ENCODE measurements at places on chromosomes 1 and 21.

DNA sequence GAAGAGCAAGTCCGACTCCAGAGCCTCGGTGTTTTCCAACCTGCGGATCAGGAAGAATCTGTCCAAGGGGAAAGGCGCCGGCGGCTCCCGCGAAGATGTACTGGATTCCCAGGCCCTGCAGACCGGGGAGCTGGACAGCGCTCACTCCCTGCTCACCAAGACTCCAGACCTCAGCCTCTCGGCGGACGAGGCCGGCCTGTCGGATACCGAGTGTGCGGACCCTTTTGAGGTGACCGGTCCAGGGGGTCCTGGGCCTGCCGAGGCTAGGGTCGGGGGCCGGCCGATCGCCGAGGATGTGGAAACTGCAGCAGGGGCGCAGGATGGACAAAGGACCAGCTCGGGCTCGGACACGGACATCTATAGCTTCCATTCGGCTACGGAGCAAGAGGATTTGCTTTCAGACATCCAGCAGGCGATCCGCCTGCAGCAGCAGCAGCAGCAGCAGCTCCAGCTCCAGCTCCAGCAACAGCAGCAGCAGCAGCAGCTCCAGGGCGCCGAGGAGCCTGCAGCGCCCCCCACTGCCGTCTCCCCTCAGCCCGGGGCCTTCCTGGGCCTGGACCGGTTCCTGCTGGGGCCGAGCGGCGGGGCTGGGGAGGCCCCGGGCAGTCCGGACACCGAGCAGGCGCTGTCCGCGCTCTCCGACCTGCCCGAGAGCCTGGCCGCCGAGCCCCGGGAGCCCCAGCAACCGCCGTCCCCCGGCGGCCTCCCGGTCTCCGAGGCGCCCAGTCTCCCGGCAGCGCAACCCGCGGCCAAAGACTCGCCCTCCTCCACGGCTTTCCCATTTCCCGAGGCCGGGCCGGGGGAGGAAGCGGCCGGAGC is 827 bp downstream of the FMN2 start:
- peak; percentile 53 for DNase-seq

GRCh38 chr1:45059829-45060228 is 47.8 kb downstream of the UROD start:
- no peak for DNase-seq

DNA sequence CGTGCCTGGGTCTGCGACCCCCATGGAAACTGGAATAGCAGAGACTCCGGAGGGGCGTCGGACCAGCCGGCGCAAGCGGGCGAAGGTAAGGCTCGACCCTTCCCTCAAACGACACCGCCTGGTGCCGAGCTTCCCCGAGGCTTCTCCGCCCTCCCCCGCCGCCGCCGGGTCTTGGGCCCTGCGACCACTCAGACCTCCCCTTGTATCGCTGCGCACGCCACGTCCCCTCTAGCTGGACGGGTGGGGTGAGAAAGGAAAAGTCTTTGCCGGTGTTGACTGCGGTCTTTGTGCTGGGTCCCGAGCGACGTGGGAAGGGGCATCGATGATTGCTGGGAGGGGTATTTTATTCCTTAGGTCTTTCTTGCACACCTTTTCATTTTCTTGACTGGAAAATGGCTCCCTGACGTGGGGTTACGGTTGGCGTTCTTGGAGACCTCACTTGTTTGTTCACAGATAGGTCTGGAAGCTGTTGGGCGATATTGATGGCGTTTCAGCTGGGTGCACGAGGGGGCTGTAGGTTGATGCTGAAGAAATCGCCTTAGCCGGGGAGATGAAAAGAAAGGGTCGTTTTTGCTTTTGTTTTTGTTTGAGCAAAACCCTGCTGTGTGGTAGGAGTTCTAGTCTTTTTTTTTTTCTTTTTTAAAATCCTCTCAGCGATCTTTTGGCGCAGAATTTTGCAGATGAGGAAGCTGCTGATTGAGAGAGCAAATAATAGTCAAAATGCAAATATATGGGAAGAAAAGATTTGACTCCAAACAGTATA is 776 bp downstream of the KDM1A start:
- DNase-seq: peak; percentile 34

DNA sequence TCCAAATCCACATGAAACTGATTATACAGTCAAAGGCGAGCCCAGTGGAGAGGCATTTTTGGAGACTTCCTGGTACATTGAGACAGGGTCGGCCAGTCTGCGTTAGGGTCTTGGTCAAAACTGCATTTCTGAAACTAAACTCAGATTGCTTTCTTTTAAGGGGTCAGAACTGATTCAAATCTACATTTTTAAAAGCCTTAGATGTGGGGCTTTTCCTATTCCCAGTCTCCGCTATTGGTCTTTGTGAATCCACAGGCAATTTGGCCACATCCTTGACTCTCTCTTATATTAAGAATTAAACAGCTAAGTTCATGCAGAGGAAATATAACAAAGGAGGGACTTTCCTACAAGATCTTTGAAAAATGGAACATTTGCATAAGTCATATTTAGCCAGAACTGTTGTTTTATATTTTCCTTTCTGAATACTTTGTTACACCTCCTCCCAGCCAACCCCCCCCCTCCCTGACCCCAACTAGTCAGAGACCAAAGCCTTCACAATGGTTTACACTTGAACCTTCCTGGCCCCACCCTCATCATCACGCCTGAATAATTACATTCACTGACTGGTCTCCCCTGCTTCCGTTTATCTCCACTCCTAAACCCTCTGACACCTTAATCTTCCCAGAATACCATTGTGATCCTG is 30.9 kb downstream of the SELL start:
- no peak for DNase-seq

- no peak for DNase-seq
Observed at GRCh38 chr1:173852105-173852504, 15.7 kb downstream of the GAS5 start.
